ENCODE measurements at places on chromosomes 4 and X.

- DNase-seq = no peak
Observed at GRCh38 chr4:7185487-7186030, 6.8 kb upstream of the SORCS2 start.

- no peak for DNase-seq
Observed at GRCh38 chr4:84530454-84530853, 31.4 kb upstream of the NKX6-1 start.

GRCh38 chr4:98474408-98474844 is 184.0 kb downstream of the TSPAN5 start:
- DNase-seq = no peak

DNA sequence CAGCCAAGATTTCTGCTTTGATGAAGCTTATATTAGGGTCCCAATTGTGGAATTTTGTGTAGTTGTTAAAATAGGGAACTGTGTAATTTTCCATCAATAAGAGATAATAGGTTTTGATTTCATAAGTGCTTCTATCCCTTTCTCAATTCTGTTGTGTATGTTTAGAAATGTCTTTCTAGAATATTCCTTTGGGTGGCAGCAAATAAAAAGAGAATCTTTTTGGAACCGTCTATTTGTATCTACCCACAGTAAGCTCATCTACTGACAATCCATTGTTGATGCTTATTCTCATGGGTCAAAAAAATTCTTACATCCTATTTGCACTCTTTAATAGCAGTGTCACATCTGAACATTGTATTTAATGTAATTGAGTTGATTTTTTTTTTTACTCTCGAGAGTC is 61.7 kb downstream of the TMA16 start:
- DNase-seq = no peak

DNA sequence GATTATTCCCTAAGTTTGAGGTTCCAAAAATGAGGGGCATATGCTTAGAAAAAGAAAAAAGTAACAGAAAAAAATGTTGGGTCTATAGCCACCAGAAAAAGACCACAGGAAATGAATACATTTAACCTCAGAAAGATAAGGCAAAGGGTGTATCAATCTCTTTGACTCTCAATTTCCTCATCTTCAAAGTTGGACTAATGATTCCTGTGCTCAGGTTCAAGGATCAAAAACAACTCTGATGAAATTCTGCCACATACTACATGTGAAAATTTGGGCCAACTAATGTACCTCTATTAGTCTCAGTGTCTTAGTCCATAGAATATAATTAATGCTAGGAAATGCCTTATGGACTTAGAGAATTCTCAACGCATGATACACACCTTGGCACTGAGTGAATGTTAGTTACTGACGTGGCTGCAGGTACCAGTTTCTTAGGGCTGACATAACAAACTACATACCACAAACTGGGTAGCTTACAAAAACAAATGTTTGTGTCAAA is 257.7 kb downstream of the ANKRD50 start:
- no peak for DNase-seq

- DNase-seq = no peak
Observed at GRCh38 chrX:23390979-23391378, 56.3 kb downstream of the PTCHD1 start.

- DNase-seq = no peak
Observed at GRCh38 chr4:186762361-186762760, 38.7 kb upstream of the FAT1 start.

GRCh38 chr4:26404743-26405206 is 84.0 kb downstream of the RBPJ start:
- DNase-seq = no peak

DNA sequence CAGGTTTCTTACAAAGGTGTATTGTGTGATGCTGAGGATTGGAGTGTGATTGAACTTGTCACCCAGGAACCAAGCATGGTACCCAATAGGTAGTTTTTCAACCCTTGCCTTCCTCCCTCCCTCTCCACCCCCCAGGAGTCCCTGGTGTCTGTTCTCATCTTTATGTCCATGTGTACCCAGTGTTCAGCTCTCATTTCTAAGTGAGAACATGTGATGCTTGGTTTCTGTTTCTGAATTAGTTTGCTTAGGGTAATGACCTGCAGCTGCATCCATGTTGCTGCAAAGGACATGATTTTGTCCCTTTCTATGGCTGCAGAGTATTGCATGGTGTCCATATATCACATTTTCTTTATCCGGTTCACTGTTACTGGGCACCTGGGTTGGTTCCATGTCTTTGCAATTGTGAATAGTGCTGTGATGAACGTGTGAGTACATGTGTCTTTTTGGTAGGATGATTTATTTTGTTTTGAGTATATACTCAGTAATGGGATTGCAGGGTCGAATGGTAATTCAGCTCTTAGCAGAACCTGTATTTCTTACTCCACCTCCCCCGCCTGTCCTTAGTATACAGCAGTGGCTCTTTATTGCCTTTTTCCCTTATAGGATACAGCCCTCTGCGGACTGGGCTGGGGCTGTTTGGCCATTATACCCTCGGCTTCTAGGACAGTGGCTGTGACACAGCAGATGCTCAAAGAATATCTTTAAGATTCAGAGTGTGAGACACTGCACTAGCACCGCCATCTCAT is 145.4 kb downstream of the PTTG2 start:
- DNase-seq = no peak

- no peak for DNase-seq
Observed at GRCh38 chr4:132502096-132502552, 647.0 kb upstream of the PCDH10 start.

DNA sequence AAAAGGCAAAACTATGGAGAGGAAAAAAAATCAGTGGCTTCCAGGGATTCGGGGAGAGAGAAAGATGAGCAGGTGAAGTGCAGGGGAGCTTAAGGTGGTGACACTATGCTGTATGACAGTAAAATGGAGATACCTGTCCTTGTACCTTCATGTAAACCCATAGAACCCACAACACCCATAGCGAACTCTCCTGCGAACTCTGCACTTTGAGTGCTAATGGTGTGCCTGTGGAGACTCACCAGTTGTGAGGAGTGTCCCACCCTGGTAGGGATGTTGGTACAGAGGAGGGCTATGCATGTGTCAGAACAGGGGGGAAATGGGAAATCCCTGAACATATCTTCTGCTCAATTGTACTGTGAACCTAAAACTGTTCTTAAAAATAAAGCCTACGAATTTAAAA is 42.8 kb downstream of the HMX1 start:
- DNase-seq = no peak

DNA sequence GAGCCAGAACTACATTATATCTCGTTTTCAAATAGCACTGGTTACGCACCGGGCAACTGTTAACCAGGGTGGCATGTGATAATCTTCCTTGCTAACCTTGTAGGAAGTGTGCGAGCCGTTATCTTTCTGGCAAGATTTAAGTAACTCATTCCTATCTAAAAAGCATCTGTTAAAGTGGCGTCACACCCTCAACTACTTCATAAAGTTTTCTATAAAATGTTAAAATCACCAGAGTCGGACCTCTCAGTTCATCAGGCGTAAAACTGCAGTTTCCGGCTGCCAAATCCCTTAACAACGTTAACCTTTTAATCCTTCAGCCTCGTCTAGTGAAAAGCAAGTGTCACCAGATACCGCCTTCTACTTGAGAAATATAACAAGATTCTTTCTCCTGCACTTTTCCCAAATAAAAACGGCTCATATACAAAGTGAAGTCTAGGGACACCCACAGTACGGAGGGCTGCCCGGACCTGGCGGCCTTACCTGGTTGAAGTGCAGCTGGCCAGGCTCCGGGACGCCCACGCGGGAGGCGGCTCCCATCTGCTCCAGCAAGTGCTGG is 1.2 kb downstream of the SLC39A8 start:
- DNase-seq = no peak

GRCh38 chr4:107148904-107149303 is 112.8 kb upstream of the DKK2 start:
- no peak for DNase-seq

DNA sequence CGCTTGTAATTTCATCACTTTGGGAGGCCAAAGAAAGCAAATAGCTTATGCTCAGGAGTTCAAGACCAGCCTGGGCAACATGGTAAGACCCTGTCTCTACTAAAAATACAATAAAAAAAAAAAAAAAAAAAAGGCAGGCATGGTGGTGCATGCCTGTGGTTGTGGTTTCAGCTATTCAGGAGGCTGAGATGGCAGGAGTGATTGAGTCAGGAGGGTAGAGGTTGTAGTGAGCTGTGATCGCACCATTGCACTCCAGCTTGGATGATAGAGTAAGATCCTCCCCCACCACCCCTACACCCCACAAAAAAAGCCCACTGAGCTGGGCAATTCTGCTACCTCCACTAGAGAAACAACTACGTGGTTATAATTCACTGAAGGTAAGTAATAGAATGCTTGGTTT is 118.8 kb upstream of the PCDH18 start:
- DNase-seq = no peak

- no peak for DNase-seq
Observed at GRCh38 chr4:98997166-98997565, 1.6 kb downstream of the METAP1 start.

DNA sequence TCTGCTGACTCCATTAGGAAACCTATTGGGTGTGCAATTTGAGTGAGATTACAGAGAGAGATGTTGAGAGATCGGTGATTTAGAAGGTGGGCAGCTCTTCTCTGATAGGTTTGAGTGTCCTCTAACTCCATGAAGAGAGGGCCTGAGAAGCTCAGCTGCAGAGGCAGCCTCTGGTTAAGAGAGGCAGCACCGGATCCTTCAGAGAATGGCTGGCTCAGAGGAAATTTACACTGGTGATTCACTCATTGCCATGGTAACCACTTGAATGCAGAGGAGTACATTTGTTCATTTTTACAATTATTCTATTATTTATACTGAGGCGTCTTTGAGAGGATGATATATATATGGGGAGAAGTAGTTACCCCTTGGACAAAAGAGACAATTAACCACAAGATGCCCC is 171.7 kb downstream of the PDGFRA start:
- DNase-seq = no peak

- no peak for DNase-seq
Observed at GRCh38 chr4:113576947-113577678, 184.4 kb downstream of the CAMK2D start.

- DNase-seq = no peak
Observed at GRCh38 chrX:100081503-100081902, 328.6 kb downstream of the PCDH19 start.

GRCh38 chrX:120120223-120120622 is 4.5 kb upstream of the RHOXF1 start:
- DNase-seq = no peak

- DNase-seq = no peak
Observed at GRCh38 chr4:108172231-108172752, 3.6 kb upstream of the LEF1 start.

DNA sequence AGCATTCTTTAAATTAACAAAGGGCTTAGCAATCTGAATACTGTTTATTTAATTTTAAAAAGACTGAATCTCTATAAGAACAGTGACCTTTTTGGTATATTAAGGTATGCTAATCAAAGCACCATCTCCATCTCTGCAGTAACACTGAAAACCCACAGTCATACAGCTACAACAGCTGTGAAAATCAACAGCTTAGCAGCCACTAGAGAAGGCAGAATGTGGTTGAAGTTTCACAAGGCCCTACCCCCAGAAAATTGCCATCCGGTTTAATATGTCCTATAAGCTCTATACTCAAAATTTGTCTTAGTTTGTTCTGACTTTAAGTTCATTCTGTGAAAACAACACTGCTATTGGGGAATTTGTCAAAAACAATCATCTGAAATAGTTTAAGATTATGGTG is 128.7 kb downstream of the OPHN1 start:
- DNase-seq = no peak

DNA sequence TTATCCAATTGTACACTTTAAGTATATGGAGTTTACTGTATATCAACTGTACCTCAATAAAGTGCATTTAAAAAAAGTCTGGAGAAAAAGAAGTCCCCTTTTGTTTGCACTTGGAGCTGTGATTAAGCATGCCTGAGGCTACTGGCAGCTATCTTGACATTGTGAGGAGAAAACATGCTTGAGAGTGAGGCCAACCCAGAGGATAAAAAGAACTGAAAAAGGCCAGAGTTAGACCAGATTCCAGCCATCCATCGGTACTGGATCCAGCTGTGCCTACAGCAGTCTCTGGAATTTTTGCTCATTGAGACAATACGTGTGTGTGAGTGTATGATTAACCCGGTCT is 57.4 kb downstream of the LGI2 start:
- no peak for DNase-seq

- no peak for DNase-seq
Observed at GRCh38 chr4:185395238-185395955, at the start of gene LRP2BP. TSS of gene LRP2BP (minus strand) at chr4:185395924. CDS start at chr4:185378186, 17,738 bp downstream.

- no peak for DNase-seq
Observed at GRCh38 chr4:167897116-167897515, 195.2 kb upstream of the ANXA10 start.

DNA sequence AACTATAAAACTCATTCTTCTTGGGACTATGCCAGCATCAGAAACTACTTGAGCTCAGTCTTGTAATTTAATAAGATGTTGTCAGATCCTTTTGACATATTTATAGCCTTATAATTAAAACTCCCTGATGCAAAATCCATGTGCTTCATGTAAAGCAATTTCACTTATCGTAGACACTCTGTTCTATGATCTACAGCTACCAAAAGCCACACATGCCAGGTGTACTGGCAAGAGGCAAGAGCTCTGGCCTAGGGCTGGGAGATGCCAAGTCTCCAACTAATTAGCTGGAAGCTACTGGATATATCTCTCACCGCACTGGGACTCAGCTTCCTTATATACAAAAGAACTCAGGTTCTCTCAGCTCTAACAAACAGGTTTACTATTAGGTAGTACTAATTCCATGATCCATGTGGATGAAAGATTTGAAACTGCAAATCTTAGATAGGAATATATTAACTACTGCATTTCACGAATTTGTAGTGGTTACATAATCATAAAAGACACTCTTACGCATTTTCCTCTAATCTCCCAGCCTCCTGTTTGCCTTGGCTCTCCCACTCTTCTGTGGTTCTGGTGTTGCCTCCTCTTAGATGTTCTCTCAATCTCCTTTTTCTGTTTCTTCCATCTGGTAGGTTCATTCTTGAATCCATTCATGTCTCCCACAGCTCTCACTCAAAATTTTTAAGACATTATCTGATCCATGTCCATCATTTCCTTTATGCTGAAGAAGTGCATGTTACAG is 103.0 kb downstream of the HHIP start:
- DNase-seq = no peak

- no peak for DNase-seq
Observed at GRCh38 chrX:96211953-96212352, 472.7 kb upstream of the DIAPH2 start.

DNA sequence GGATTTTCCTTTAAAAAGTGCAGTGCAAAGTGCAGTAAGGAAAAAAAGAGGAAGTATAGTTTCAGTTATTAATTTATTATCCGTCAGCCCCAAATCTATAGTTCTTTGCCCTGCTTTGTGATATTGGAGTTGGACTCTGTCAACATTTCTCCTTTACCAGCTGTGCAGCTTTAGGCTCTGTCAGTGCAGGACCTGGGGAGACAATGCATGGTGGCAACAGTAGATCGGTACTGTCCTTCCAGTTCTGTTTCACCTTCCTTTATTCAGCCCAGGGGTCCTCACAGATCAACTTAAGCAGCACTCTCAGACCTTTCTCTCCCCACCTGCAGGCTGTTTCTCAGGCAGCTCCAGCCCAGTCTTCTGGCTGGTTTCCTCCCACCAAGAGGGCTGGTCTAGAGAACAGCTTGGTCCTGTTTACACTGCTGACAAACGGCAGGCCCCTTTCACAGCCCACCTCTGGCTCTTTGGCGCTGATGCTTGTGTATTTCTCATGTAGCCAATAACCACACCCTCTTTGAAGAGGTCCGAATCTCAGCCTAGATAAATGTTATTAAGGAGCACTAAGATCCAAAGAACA is 71.6 kb downstream of the MCUB start:
- no peak for DNase-seq
